ENCODE measurements at places on chromosomes 2 and 18. TPM values are rescaled to one million over a fixed set of nuclear protein-coding genes. Genes with fewer than 3 reads are reported as not detected.

GRCh38 chr2:156901373-156902031 lies 356.0 kb upstream of the GALNT5 start:
- no peak for DNase-seq

DNA sequence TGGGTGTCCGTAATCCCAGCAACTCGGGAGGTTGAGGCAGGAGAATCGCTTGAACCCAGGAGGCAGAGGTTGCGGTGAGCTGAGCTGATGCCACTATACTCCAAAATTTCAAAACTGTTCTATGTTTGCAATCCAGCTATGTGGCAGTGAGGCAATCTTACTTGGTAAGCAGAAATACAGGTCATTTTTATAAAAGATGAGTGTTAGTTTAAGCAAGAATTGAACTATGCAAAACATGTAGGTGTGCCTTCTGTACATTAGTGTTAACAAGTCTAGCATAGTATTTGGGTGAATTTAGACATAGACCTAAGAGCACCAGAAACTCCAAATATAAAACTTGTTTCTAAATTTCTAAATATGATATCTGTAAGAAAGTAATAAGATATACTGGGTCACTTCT lies 7.2 kb downstream of the DSC1 start:
- no peak for DNase-seq

The FTCDNL1 gene
- total RNA-seq = 0.86 TPM

The SCN1A gene
- total RNA-seq = not detected

GRCh38 chr2:63642946-63643345 lies 54.2 kb downstream of the MDH1 start:
- no peak for DNase-seq

DNA sequence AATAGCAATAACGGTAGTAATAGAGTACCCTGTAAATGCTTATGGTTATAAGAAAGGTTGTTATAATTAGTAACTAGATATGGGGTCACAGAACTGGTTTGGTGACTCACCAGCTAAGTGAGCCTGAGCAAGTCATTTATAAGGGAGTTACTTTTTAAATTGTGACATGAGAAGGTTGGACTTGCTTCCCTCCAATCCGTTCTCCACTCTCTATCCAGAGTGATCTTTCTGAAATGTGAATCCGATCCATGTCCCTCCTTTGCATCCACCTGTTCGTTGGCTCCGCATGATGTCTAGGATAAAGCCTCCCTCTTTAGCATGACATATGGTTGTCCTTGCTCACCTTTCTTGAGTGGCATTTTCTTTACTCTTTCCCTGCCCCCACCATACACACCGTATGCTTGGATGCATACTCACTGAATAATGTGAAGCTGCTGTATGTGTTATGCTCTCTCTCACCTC lies 83.1 kb downstream of the CDC42EP3 start:
- peak; percentile 77 for DNase-seq

The FBXO36 gene
- total RNA-seq = 6.2 TPM

DNA sequence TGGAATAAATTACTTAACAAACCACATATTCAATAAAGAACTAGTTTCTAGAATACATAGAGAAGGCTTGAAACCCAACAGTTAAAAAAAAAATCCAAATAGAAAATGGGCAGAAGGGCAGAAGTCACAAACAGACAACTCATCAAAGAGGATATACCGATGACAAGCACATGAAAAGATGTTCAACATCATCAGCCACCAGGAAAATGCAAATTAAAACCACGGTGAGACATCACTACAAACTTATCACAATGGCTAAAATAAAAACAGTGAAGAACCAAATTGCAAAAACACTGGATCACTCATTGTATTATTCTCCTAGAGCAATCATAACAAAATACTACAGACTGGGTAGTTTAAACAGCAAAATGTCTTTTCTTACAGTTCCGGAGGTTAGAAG lies 14.5 kb downstream of the SESTD1 start:
- no peak for DNase-seq

DNA sequence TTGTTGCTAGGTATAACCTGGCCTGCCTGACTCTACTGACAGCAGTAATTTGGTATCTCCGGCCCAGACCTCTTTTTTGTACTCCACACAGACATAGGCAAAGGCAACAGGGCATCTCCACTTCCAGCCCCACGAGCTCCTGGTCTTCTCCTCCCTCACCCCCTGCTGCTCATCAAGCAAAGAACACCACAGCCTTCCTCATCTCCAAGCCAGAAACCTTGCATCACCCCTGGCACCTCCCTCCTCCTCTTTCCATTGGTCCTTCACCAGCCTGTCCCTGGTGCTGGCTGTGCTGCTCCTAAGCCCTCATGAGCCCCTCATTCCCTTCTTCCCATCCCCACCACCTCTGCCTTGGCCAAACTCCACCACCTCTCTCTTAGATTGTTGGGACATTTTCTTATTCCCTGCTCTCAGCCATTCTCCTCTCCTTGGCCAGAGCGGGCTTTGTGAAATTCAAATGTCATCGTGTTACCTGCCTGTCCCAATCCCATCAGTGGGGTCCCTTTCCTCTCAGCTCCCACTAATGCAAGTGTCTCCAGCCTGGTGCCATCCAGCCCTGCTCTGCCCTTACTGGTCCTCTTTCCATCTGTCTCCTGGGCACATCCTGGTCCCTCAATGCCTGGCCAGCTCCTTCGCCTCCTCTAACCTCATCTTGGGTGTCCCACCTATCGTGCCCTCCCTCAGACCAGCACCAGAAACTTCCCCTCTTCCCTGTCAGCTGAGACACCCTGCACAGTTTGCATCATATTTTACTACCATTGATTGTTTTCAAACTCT lies 77.4 kb downstream of the INHBB start:
- no peak for DNase-seq
